ENCODE measurements at places on chromosomes 2 and 18.

DNA sequence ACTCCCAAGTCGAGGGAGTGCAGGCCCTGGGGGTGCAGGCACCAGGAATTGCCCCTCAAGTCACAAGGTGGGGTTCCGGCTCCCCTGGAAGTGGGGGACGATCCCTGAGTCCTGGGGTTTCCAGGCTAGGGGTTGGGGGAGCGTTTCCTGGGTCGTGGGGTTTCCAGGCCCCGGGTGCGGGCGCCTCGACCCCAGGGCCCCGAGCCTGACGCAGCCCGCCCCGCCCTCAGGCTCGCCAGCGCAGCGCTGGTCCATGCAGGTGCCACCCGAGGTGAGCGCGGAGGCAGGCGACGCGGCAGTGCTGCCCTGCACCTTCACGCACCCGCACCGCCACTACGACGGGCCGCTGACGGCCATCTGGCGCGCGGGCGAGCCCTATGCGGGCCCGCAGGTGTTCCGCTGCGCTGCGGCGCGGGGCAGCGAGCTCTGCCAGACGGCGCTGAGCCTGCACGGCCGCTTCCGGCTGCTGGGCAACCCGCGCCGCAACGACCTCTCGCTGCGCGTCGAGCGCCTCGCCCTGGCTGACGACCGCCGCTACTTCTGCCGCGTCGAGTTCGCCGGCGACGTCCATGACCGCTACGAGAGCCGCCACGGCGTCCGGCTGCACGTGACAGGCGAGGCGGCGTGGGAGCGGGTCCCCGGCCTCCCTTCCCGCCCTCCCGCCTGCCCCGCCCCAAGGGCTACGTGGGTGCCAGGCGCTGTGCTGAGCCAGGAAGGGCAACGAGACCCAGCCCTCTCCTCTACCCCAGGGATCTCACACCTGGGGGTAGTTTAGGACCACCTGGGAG is 12.0 kb downstream of the SIGLEC15 start:
- DNase-seq: no peak

GRCh38 chr2:230144355-230144754 is 75.4 kb downstream of the SP110 start:
- no peak for DNase-seq

GRCh38 chr2:178383718-178384117 is 67.3 kb downstream of the PRKRA start:
- no peak for DNase-seq

- no peak for DNase-seq
Observed at GRCh38 chr2:84038866-84039265, 420.2 kb downstream of the SUCLG1 start.

GRCh38 chr18:63505566-63506335 is 29.0 kb downstream of the SERPINB5 start:
- DNase-seq: no peak

DNA sequence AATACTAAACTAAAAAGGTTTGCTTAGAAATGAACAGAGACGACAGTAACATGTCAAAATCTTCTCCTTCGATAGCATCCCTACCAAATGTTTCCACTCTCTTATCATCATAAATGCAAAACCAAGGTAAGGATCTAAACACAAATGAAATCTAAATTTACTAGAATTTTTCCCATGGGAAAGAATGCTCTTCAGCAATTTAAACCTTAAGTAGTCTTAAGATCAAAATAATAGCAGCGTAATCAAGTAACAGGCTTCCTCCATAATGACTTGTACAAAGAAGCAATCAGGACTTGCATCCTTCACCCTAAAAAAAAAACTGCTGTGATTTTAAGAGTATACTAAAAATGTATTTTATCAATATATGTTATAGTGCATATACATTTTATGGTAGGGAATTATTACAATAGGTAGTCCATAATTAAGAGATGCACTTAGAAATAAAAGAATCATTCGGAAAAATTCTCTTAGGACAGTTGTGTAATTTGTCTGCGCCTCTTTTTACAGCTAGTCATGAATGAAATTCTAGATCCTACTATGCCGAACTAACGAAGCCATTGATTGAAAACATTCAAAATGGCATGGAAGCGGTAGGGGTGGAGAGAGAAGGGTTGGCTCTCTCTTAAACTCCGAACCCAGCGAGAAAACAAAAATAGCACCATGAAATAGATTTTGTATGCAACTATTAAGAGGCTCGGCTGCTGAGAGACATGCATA is 1.3 kb downstream of the PGAP1 start:
- no peak for DNase-seq

GRCh38 chr18:25310045-25310444 is 41.9 kb downstream of the ZNF521 start:
- DNase-seq: no peak

DNA sequence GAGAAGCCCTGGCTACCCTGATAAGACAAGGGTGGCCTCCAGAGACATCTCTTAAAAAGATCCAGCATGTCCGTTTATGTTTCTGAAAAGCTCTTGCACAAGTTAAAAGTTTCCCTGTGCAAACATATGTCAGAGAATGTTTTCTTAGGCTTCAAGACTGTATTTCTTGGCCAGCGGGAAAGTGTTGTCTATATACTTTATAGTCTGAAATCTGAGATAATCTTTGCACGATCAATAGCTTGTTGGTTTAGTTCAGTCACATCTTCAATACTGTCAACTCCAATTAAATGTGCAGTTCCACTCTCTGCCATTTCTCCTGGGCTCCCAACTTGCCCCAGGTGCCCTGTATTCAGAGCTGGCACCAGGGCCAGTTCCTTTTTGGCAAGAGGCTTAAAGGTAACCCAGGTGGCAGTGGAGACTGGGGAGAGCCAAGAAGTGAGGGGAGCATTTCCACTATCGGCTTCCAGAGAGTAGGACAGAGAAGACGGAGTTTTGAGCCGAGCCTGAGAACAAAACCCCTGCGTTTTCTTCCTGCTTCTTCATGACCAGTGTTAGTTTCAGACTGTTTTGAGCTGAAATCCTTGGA is 64.4 kb downstream of the ACOXL start:
- DNase-seq: no peak
